ENCODE measurements at places on chromosomes 12 and 14.

DNA sequence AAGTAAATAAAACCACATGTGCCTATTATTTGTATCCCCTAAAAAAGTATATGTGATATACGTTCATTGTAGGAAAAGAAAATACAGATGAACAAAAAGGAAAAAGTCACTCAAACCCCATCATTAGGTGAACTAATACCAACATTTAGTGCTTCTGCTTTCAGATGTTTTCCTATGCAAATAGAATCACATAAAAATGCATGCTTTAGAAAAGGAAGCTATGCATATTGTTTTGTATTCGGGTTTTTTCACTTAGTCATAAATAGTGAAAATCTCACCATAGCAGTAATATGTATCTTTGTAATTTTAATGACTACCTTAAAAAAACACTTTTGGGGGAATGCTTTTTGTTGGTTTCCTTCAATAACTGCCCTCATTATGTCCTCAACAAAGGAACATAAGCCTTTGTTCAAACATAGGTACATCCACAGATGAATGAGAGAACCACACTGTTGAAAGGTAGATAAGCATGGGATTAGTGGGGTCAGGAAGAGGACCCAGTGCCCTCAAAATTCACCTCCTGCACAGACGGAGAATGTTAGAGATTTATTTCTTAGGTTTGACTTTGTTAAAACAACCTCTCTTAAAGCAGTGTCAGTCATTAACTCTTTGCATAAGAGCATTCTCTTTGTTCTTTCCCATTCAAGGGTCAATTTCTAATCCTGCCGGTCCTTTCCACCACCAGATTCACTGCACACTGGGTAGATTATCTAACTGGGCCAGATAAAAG is 6.5 kb downstream of the AMDHD1 start:
- DNase-seq = no peak

- DNase-seq = no peak
These were observed 430.3 kb downstream of the NAV3 start for GRCh38 chr12:78260976-78261375.

DNA sequence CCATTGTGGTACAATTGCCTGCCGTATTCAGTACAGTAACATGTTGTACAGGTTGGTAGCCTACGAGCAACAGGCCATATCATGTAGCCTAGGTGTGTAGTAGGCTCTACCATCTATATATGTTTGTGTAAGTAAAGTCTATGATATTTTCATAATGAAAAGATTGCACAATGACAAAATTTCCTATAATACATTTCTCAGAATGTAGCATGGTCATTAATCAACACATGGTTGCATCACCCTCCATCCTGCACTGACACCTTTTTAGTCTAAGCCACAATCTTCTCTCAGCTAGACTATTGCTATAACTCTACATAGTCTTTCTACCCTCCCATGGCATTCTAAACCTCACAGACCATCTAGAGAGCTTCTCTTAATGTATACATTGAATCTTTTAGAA is 158.5 kb upstream of the HMGA2 start:
- no peak for DNase-seq

GRCh38 chr12:51847643-51848325 is 734 bp downstream of the FIGNL2 start:
- DNase-seq = no peak

DNA sequence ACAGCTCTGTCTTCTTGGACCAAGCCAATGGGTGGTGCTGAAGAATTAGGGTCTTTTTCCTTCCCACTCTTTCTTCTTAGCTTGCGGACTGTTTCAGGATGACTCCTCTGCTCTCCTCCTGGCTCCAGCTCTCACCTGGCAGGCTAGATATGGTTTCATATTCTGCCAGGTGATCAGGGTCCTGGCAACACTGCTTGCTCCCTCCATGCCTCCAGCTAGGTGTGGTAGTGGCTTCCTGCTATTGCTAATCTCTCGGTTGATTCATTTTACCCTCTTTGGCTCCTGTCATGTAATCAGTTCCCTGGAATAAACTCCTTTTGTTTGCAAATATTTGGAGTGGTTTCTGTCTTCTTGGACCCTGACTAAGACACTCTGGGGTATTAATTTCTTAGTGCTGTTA is 4.3 kb upstream of the GZMH start:
- no peak for DNase-seq

DNA sequence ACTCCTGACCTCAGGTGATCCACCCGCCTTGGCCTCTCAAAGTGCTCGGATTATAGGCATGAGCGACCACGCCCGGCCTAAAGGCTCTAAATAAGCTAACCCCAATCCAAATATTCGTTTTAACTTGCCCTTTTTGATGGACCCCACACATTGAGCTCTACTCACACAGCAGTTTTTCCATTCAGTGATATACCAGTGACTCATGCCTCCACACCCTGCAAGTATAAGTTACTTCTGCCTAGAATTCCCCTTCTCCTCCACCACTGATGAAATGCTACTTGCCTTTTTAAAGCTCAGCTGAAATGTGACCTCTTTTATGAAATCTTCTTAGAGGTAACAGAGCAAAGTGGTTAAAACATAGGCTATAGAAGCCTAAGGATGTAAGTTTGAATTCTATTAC is 68.8 kb downstream of the EXOC5 start:
- no peak for DNase-seq

DNA sequence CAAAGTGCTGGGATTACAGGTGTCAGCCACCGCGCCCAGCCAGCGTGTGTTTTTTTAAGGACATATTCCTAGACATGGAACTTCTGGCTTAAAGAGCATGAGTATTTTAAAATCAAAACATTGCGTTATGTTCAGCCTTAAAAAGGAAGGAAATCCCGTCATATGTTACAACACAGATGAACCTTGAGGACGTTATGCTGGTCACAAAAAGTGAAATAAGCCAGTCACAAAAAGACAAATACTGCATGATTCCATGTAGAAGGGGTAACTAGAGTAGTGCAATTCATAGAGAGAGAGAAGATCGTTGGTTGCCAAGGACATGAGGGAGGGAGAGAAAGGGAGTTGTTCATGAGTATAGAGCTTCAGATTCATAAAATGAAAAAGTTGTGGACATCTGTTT is 53.9 kb downstream of the ACACB start:
- DNase-seq = no peak

DNA sequence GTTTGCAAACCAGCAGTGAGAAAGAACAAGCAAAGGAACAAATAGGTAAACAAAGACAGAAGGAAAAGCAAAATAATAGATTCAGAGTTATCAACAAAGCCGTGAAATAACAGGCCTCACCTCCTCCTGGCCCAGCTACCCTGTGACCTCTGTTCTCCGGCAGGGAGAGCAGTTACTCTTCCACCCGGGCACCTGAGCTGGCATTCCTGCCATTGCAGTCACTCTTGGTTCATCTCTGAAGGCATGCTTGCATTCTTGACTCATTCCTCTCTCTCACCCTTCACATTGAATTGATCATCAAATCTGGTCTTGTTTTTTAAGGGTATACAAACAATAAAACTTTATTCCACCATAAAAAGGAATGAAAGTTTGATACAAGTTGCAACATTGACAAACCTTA is 95.1 kb downstream of the TTC8 start:
- DNase-seq = no peak

DNA sequence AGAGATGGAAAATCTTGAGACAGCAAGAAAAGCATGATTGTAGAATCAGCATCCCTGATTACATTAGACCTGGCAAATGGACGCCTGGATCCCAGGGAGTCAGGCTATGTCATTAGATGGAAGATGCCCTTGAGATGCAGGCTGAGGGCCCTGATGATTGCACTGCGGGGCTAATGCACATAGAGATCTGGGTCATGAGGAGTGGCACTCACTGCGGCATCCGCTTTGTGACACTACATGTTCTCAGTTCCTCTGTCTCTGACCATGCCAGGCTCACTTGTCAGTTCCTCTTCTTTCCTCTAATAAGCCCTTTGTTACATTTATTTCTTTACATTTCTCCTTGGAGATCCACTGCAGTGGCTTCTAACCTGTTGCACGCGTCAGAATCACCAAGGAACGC is 70.1 kb upstream of the GPATCH2L start:
- DNase-seq = no peak

- no peak for DNase-seq
These were observed 14.2 kb upstream of the MYO1A start for GRCh38 chr12:57063991-57064685.

- DNase-seq = no peak
These were observed 8.5 kb downstream of the PHETA1 start for GRCh38 chr12:111360325-111360930.

GRCh38 chr14:94307410-94307992 is 14.4 kb upstream of the SERPINA10 start:
- no peak for DNase-seq

DNA sequence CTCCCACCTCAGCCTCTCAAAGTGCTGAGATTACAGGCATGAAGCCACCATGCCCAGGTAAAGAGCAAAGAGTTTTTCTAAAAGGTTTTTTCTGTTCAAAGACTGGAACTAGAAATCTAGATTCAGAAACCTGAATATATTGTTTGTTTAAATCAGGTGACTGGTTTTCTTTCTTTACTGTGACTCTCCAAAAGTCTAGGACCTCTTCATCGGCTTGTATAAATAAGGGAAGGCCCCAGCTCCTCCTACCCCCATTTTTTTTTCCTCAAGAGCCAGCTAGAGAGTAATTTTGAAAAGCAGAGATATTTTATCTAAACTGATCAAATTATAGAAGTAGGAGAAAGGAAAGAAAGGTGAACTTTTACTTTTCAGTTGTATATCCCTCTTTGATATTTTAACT is 48.0 kb downstream of the TMEM116 start:
- DNase-seq = peak; percentile 48

DNA sequence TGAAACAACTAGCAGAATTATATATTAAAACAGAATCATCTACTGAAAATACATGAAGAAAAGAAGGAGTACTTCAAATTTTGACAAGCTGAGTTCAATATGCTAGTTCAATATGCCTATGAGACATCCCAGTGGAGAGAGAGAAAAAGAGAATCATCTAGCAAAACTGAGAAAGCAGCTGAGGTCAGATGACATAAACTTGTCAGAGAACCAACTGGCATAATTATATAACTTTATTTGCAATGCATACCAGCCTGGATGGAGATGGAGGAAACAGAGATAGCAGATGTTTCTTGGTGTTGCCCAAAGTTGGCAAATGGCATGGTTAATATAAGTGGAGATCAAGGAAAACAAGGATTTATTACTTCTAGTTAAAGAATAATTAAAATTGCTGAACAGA is 148.7 kb upstream of the PDZRN4 start:
- DNase-seq = no peak

GRCh38 chr12:42483521-42483790 is 106.1 kb downstream of the PRICKLE1 start:
- no peak for DNase-seq

- no peak for DNase-seq
These were observed 20.5 kb downstream of the TAMALIN start for GRCh38 chr12:52027085-52027843.

All from NCI-H774 (cell line).